Bronchial epithelial cell (primary cell): ENCODE measurements at places on chromosomes 1 and 21.
A peak's percentile ranks its signal among the peaks of the same experiment; 100 is the strongest.

DNA sequence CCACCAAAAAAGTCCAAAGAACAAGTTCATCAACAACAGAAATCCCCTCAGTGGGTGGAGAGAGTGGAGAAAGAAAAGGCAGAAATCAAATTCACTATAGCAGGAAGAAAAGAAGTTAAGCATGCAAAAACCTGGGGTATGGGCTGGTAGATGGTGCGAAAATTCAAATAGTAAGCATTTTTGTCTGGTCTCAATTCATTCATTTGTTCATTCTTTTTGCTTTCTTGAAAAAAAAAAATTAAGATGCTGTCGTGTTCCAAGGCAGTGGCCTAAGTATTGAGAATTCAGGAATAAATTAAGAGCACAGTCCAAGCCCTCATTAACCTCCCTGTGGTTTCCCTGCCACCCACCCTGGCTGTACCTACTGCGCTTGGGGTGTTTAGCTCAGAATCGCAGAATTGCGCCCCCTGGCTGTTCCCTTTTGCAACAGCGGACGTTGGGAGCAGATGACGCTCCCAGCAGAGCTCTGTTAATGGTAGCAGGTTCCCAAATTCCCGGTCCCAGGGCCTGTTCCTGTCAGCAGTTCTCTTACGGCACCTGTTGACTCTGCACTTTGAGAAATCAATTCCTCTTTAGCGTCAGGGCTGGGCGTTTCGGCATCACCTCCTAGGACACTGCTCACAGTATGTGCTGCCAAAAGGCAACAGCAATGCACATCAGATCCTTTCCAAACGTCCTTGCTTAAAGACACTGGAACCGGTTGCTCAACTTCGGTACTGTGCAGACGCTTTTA is 34.0 kb upstream of the SSX2IP start:
- no peak for DNase-seq

DNA sequence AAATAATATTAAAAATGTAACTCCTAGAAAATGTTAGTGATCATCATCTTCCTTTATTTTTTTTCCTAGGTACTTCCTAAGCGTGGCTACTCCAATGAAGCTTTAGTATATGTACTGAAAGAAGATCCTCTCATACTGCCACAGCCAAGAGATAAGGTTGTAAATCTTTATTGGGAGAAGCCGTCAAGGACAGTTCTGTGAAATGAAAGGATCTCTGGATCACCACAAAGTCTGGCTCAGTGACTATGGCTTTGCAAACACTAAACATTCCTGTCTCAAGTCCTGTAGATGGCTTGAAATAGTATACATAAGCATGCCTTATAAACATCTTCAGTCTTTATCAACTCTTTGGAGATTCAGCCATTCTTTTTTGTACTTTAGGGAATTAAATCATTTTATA is 61.2 kb upstream of the DPH5 start:
- no peak for DNase-seq

DNA sequence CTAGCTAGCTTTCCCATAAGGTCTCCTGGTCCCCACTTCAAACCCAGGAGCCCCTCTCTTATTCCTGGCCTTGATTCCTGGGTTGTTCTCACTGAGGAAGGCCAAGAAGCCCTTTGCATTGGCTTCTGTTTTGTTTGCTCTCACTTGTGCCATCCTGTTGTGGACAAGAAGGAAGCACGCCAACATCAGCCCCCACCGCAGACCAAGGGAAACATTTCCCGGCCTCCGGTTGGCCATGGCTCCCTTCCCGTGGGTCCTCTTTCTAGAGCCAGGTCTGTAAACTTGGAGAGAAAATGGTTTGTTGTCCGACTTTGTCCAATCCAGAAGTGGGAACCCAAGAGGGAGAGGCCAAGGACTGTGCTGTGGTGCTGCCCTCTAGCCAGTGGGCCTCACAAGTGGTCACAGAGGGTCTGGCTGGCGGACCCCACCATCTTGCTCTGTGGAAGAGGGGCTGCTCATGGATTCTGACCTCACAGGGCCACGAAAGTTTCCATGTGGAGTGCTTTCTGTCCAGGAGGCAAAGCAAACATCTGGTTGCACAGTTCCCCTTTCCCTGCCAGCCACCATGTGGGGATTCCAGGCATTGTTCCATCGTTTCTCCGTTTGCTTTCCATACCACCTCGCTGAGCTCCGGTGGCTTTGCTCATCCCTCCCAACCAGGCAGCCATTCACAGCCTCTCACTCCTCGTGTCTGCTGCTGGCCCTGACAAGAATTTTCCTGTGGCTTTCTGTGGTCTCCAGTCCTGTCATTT is 18.9 kb upstream of the TENT5C start:
- DNase-seq: no peak

GRCh38 chr1:90557706-90558105 is 159.4 kb downstream of the BARHL2 start:
- no peak for DNase-seq

DNA sequence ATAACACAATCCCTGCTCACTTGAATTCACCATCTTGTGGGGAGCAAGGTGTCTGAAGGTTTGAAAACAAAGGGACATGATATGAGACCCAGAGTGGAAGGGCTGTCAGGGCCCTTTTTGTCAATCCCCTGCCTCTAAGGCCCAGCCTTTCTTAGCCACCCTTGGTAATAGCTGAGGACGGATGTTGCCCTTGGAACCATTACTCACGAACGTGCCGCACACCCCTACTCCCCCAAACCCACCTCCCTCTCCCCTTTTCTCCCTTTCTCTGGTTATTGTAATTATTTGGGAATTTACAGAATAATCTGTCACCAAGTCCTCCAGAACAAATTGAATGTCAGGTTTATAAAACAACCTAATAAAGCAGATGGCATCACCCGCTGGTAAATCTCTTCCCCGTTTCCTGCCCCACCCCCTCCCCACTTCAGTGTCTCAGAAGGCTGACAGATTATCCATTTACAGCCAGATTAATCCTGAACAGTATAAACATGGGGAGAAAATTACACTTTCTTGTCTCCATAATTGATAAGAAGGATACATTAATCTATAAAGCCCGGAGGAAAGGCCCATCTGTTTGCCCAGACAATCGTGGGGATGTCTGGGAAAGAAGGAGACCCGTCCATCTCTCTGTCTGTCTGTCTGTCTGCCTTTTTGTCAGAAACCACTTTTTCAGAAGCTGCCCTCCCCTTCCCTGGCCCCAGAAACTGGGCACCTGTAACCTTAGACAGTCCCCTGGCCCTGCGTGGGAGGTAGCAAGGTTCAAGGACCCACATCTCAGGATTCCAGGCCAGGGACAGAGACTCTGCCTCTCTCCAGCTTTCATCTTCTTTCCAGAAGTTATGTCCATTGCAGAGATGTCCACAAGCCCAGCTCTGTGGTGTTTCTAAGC is 60.6 kb upstream of the CD34 start:
- no peak for DNase-seq

DNA sequence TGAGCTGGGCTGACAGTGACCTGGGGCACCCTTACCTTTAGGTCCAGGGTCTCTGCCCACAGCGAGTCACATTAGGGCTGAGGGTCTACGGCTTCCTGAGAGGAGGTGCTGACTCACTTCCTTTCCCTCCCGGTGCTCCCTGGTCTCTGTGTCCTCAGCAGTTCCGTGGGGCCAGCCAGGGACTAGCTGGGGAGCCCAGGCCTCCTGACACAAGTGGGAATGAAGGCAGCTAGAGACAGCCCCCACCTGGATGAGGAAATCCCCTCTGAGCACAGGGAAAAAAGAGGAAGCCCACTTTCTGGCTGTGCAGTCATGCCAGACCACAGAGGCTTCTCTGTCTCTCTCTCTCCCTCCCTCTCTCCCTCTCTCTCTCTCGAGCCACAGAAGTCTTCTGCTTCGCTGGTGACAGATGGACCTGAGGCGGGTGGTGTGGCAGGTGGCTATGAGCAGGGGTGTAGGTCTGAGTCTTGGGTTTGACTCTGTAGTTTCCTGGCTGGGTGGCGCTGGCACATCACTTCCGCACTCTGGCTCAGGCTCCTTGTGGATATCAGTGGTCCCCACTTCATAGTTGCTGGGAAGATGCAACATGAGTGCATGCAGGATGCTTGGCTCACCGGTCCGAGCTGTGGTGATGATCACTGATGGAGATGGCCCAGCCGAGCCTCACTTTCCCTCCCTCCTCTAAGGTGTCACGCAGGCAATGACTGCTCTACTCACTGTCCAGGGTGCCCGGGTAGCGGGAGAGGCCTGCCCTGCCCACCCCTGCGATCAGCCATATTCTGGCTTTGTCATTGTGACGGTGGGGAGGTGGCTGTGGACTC is 3.5 kb downstream of the SLC66A1 start:
- peak; percentile 40 for DNase-seq

GRCh38 chr21:45581322-45581712 is 39.1 kb upstream of the SLC19A1 start:
- no peak for DNase-seq

DNA sequence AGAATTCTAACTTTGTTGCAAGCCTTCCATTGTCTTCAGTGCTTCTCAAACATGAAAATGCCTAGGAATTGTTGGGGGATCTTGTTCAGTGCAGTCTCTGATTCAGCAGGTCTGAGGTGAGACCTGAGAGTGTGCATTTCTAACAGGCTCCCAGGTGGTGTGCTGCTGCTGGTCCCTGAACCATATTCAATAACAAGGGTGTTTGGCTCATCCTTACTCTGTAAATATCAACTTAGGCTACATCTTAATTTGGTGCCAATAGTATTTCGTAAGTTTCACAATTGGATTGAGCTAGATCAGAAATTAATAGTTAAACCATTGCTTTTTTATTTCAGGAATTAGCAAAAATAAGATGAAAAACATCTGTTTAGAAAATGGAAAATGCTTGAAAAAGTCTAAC is 59.1 kb upstream of the GPR88 start:
- DNase-seq: no peak

- no peak for DNase-seq
These were observed 13.8 kb downstream of the CASZ1 start for GRCh38 chr1:10782491-10783244.

GRCh38 chr1:31752258-31752657 is 11.9 kb downstream of the ADGRB2 start:
- no peak for DNase-seq

- DNase-seq: no peak
These were observed 12.3 kb downstream of the ZNF436 start for GRCh38 chr1:23357138-23357908.

DNA sequence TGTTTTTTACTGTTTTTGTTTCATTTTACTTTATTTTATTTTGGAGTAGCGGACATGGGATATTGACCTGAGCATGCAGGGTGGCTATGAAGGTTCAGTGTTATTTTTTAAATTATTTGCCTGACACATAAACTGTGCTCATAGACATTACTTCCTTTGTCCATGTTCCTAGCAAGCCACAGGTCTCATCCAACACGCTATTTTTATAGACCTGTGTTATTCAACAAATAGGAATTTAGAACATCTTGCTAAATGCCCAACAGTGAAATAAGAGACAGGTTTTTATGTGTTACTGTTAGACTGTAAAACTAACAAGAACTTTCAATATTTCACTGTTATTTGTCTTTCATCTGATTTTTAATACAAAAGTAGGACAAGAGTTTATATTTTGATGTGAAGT is 756.4 kb downstream of the KCNT2 start:
- peak; percentile 12 for DNase-seq

GRCh38 chr21:34810786-34811185 is 142.0 kb downstream of the CLIC6 start:
- no peak for DNase-seq

- DNase-seq: no peak
These were observed 232.9 kb upstream of the RUNX1 start for GRCh38 chr21:35281956-35282355.

GRCh38 chr1:225329041-225329440 is 98.8 kb downstream of the LBR start:
- DNase-seq: peak; percentile 84

GRCh38 chr1:228839656-228840055 is 104.4 kb downstream of the RHOU start:
- no peak for DNase-seq

- peak; percentile 46 for DNase-seq
These were observed 658 bp upstream of the COL16A1 start for GRCh38 chr1:31704271-31705079.

DNA sequence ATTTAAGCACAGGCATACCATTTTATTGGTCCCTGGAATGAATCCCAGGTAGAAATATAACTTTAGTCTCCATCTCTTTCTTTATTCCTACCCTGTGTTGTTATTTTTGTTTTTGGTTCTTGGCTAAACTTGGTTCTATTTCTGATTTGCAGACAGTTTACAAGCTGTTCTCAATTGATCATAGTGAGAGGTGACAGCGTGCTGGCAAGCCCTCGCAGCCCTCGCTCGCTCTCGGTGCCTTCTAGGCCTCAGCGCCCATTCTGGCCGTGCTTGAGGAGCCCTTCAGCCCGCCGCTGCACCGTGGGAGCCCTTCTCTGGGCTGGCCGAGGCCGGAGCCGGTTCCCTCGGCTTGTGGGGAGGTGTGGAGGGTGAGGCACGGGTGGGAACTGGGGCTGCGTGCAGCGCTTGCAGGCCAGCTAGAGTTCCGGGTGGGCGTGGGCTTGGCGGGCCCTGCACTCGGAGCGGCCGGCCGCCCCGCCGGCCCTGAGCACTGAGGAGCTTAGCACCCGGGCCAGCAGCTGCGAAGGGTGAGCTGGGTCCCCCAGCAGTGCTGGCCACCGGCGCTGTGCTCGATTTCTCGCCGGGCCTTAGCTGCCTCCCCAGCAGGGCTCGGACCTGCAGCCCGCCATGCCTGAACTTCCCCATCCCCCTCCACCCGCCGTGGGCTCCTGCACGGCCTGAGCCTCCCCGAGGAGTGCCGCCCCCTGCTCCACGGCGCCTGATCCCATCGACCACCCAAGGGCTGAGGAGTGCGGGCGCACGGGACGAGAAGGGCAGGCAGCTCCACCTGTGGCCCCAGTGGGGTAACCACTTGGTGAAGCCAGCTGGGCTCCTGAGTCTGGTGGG is 38.7 kb downstream of the SNRPE start:
- no peak for DNase-seq

DNA sequence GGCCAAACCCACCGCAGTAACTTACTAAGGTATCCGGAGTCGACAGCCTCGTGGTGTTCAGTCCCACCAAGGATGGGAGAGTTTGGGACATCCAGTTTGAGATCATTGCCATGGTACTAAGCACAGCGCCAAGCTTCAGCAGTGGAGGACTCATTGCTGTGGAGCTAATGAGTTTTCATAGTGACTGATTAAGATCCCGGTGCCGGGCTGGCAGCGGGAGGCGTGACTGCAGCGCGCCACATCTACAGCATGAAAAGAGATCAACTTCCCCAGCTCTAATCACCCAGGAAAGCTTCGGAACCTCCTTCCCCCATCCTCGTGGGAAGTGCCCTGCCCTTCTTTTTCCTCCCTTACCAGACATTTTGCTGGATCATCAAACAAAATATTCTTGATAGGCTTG is 149.9 kb downstream of the OLFM3 start:
- no peak for DNase-seq

DNA sequence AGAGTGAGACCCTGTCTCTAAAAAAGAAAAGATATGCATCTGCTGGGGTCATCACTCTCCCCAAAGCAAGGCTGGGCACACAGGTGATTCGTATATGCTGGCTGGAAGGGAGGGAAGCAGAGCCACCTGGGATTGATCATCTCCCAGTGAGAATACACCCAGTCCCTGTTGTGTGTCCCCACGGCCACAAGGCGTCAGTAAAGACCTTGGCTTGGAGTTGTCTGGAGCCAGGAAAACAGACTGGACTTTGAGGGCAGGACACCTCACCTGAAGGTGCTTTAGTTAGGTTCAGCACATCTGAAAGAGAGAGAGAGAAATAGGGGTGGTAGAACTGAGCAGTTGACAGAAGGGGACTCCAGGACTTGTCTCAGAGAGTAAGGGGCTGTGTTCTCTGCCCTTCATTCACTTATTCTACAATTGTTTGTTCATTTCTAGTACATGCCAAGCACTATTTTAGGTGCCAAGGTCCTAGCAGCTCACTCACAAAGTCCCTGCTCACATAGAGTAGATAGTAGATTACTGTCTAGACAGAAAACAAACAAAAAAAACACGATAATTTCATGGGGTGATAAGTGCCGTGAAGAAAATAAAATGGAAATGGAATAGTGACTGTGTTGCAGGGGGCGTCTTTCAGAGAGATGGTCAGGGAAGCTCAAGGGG is 13.5 kb downstream of the CITED4 start:
- DNase-seq: peak; percentile 68
